Kidney capillary endothelial cell (primary cell): ENCODE measurements at places on chromosomes 3 and 15.

DNA sequence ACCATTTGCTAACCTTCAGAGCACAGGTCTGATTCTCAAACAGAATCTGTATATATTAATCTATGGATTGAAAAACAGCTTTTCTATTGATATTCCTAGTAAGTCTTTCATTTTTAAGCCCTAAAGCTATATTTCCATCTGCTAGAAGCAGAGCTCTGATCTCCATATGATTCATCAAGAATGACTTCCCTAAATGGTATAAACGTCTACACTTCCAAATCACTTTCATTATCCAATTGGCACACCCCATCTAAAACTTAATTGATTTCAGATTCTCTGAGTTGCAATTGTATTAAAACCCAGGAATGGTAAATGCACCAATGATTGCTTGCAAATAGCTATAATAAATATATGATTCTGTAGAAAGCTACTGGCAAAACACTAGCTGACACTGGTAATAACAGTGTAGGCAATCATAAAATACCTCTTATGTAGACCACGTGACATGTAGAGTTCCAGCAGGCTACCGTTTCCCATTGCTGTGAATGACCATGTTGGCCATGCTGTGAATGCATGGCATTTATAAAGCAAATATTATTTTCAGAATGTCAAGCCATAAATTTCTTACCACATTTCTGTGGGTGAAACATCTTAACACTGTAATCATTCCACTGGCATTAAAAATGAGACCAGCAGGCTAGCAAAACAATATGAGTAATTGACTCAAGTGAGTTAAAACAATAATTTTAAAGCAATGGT is 226.0 kb downstream of the ZMAT3 start:
- DNase-seq = no peak

DNA sequence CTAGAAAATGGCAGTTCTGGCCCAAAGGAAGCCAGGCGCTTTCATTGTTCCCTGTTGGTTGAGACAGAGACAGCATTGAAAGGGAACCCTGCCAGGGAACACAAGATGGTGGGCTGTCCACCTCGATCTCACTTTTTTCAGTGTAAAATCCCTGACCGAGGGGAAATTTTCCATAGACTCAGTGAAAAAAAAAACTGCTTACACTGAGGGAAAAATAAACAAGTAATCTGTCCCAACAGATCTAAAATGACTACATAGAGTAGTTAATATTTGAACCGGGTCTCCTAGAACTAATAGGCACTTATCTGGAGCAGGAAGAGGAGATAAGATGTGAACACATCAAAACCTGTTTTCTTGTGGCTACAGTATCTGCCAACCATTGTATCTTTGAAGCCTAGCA is 763.4 kb upstream of the GOLIM4 start:
- no peak for DNase-seq

DNA sequence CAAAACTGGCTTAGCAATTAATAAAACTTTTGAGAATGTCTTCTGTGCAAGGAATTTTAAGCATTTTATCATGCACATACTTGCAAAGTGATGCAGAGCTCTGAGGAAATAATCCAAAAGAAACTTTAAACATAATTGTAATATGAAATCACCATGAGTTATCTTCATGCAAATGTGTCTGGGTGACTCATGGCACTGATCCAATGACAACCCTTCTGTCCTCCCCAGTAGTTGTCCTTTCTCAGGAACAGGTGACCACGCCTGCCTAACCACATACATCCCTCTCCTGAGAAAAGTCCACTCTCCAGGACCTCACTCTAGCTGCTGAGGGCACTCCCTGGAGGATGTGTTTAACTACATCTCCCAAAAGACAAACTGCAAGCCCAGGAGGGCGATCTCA is 530.6 kb upstream of the IL12A start:
- peak; percentile 25 for DNase-seq

GRCh38 chr3:123244128-123244527 is 42.4 kb downstream of the SEC22A start:
- no peak for DNase-seq

GRCh38 chr3:32946973-32947788 is 4.3 kb upstream of the CCR4 start:
- no peak for DNase-seq

DNA sequence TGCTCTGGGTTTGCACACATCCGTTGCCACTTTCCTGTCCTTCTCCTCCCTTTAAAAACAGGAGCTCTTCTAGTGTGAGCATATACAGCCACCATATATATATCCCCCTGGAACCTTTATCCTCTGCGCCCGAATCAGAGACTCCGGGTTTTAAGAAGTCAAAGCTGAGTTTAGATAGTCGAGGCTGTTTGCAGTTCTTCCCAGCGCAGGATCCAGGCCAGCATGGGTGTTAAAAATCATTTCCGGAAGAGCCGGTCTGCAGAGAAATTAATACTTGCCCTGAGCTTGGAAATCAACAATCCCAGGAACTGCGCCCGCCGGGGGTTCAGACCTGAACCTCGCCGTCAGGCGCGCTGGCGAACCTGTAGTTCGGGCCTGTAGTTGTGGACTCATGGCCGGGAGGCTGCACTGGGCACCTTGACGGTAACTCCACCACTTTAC is 2.3 kb downstream of the SHOX2 start:
- no peak for DNase-seq

GRCh38 chr15:72737723-72738122 is 45.8 kb downstream of the ADPGK start:
- no peak for DNase-seq

GRCh38 chr3:172915911-172916514 is 165.5 kb downstream of the ECT2 start:
- DNase-seq = no peak

- no peak for DNase-seq
Measured at GRCh38 chr15:48795901-48796300, 15.0 kb downstream of the CEP152 start.

- peak; percentile 65 for DNase-seq
Measured at GRCh38 chr3:191762323-191762960, 301.5 kb downstream of the PYDC2 start.

GRCh38 chr15:68348081-68348480 is 70.5 kb downstream of the FEM1B start:
- no peak for DNase-seq

DNA sequence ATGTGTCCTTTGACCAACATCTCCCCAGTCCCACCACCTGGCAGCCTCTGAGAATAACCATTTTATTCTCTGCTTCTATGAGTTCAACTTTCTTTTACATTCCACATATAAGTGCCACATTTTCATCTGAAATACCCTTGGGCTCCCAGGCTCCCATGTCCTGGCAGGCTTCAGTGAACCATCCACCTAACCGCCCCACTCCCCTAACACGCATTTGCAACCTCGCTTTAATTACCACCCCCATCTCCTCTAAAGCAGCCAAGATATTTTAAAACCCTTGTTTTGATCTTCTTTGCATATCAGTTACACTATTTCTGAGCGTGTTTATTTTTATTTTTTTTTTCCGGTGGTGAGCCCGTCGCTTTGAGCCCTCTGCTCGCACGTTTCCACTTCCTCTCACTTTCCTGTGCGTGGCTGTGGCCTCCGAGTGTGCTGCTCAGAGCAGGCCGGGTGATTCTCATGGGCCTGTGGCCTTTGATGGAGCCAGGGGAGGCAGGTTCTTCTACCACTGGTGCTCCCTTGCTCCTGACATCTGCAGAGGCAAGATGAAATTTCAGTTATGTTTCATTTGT is 195.4 kb upstream of the LPP start:
- DNase-seq = no peak

GRCh38 chr3:194326968-194327217 is 24.2 kb downstream of the CPN2 start:
- no peak for DNase-seq

DNA sequence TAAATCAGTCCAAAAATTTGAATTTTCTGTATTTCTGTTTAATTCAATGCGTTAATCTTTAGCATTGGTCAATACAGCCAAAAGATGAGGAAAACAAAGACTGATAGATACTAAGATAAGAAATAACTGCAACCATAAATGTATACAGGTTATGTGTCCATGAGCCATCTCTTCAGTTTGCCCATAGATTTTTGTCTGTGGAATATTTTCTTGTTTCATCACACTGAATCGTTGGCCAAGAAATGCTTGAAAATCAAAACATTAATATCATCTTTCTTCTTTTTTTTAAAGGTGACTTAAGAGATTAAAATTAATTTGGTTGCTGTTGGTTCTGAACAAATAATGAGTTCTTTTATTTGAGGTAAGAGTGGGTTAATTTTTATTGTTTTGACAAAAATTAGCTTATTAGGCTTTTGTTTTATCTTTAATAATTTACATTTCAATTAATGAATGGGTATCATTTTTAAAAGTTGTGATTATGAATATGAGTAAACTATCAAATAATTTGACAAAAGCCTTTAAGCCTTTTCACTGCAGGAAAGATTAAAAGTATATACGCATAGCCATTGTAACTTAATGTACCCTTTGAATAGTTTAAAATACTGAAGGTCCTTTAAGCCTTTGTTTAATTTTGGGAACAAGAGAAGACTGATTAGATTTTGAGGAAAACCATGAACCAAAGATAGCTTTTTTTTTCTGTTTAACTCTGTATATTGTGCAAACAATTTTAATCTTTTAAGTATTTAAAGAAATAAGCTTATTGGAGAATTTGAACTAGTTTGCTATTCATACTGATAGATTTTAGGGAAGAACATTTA is 14.7 kb upstream of the CHD2 start:
- peak; percentile 29 for DNase-seq

- DNase-seq = no peak
Measured at GRCh38 chr15:87623832-87624231, 632.7 kb downstream of the NTRK3 start.

DNA sequence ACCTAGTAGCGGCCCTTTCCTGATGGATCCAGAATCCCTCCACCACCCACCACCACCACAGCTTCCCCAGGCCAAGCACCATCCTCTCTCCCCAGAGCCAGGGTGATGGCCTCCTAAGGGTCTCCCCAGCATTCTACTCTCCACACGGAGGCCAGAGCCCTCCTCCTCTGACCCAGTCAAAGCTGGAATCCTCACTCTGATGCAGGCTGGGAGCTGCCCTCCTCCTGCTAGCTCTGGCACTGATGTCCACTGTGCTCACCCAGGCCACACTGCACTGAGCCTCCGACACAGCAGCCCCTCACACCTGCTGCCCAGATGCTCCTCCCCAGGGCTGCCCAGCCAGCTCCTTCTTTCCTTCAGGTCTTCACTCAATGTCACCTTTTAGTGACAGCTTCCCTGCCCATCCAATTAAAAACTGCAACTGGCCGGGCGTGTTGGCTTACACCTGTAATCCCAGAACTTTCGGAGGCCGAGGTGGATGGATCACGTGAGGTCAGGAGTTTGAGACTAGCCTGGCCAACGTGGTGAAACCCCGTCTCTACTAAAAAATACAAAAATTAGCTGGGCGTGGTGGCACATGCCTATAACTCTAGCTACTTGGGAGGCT is 21.0 kb downstream of the XXYLT1 start:
- DNase-seq = no peak

GRCh38 chr15:46872286-46872980 is 844.9 kb upstream of the SEMA6D start:
- DNase-seq = no peak

DNA sequence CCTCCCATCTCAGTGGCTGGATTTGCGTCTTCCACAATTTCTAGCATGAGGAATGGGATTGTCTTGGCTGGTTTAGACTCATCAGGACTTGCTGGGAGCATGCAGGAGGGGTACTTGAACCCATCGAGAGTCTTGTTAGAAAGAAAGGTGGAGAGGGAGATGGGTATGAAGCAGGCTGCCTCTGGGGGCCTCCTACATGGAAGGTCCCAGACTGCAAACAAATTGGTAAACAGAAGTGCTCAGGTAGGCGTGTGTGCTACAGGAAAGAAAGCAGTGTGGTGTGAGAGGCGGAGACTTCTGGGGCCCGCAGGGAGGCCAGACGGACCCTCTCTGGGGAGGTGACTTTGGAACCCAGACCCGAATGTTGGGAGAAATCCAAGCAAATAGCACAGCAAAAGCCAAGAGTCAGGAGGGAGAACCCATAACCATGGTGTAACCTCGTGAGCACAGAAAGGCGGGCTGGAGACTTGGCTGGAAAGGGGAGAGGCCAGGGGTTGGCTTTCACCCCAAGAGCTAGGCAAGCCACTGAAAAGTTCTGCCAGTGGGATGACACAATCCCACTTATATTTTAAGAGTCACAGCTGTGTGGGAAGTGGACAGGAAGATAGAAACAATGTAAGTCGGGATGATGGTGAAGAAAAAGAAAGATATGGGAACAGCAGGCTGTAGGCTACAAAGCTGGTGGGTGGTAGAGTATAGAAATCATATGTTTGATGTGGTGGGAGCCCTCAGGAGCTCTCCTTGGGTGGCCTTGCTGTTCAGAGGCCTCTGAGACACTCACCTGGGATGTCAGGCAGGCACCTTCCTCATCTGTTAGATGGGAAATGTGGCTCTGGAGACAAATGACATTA is 130.1 kb upstream of the PRR20G start:
- DNase-seq = no peak

GRCh38 chr15:100671858-100672543 is 69.6 kb downstream of the ASB7 start:
- peak; percentile 12 for DNase-seq
